ENCODE measurements at places on chromosomes 11 and 22.
A peak's percentile ranks its signal among the peaks of the same experiment; 100 is the strongest.

GRCh38 chr11:72217841-72218240 is 1.2 kb downstream of the FOLR2 start:
- no peak for DNase-seq

DNA sequence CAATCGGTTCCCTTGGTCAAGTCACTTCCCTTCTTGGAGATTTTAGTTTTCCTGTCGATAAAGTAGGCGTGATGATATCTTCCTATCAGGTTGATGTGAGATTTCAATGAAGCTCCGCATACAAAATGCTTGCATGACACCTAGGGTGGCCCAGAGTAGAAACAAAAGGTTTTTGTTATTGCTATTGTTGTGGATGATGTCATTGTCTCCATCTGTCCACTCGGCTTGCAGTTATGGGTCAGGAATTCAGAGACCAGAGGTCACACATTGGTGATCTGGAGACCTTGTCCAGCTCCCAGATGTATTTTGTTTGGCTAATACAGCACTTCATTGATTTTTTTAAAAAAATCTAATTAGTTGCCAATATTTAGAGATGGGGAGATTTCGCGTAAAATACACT is 382.1 kb downstream of the MN1 start:
- DNase-seq = no peak

DNA sequence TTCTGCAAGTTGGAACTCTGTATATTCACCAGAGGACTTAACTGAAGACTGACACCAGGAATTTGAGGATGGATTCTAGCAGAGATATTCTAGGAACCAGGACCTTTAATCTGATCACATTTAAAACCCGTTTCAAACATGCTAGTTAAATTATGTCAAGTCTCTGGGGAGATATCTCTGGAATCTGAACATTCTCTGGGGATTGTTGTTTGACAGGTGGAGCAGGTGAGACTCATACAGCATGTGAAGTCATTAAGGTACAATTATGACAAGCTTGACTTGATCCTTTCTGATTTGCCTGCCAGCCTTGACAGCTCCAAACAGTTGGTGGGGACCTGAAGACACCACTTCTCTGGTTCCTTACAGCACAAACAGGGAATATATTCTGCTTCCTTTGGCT is 100.3 kb downstream of the FAT3 start:
- no peak for DNase-seq

DNA sequence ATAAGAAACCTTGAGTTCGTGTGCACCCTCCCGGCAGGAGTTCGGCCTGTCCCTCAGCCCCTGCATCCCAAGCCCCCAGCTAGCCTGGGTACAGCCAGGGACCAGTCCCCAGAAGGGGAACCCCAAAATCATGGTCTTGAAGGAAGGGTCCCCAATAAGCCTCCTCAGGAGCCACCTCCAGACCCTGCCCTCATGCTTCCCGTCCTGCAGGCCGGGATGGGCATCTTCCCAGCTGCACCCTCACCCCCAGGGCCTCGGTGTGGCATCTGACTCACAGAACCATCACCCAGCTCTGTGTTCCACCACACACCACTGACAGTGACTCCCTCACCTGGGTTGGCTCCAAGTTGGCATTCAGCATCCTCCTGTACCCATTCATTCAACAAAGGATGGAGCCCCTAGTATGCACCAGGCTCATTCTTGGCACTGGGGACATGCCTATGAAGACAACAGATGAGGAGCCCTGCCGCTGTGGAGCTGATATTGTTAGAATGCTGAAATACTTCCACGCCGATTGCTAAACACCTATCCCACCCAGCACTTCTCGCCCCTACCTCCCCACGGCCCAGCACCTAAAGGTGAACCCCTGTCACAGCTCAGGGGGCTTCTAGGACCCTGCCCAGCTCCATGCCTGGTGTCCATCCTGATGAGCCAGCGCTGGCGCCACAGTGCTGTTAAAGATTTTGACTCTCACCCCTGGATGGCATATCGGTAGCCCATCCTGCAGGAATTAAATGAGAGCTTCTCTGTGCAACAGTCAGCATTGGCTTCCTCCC is 77.8 kb downstream of the BUD13 start:
- DNase-seq = no peak

DNA sequence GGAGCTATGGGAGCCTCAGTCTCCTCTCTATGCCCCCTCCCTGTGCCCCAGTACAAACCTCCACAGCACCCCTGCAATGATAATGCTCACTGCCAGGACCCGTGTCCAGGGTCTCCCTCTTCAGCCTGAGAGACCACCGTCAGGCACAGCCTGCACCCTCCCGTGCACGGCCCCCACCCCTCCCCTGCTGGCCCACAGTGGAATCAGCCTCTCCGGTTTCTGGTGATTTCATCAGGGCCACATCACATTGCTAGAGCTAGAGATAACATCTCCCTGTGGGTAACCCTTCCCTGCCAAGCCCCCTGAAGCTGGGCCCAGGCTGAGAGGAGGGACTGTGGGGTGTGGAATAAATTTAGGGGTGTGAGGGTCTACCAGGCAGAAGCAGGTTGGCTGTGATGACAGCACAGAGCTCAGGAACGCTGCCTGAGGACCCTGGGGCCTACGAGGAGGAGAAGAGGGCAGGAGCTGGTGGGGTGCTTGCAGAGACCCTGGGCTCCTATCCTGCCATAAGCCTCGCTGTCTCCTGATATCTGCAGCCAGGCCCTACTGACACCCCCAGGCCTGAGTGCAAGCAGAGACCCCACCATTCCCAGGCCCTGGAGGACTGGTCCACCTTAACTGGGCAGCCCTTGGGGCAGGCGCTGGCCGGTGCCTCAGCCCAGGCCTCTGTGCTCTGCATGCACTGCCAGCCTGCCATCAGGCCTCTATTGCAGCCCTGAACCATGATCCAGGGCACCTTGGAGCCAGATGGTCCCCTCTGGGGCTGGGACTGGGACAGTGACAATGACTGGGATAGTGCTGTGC is at the start of gene KLHDC7B:
TSS of gene KLHDC7B (plus strand) at position 378 of the 804 bp plus-strand sequence. CDS start at position 723, 345 bp downstream.
- no peak for DNase-seq

DNA sequence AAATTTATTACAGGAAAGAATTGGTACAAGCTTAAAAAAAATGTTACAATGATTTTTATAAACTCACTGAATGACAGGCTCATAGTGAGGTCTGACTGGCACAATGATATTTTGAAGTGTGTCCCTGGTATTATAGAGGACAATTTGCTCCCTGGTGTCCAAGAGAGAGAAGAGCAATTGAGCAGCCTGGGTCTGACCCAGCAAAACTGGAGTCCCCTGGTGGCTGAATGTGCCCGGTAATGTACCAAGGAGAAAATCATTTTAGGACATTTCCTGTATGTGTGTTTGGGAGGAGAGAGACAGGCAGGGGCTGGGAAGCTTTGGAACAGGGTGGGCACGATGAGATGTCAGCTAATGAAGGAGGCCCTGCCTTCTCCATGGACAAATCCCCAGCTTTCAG is 125.3 kb downstream of the APOL5 start:
- peak; percentile 50 for DNase-seq

DNA sequence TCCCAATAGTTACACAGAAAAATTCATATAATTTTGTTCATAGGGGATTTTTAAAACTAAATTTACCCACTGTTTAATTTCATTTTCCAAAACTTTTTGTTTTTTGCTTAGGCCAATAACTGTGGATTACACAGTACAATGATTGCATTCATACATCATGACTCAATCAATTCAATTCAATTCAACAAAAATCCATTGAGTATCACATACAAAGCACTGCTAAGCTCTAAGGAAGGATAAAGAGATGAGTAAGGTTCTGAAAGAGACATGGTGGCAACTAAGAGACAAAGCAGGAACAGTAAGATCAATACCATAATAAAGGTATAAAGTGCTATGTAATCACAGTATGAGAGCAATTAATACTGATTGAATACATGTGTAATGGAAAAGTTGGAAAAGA is 9.4 kb upstream of the LAYN start:
- no peak for DNase-seq

DNA sequence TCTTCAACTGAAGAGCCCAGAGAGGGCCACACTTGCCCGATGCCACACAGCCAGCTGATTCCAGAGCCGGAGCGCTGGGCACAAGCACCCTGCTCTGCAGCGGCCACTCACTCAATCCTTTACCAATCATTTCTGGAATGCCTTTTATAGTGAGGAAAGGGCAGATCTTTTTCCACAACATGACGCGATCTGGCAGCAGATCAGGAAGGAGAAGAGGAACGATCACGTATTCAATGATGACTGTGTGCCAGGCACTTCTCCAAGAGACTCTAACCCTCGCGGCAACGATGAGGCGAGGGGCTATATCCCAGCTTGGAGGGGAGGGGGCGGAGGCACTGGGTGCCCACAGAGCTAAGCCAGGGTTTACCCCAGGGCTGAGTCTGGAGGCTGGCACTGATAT is 56.3 kb upstream of the TCF20 start:
- no peak for DNase-seq

- DNase-seq = no peak
These were observed 6.4 kb downstream of the BIRC3 start for GRCh38 chr11:102323542-102324251.

DNA sequence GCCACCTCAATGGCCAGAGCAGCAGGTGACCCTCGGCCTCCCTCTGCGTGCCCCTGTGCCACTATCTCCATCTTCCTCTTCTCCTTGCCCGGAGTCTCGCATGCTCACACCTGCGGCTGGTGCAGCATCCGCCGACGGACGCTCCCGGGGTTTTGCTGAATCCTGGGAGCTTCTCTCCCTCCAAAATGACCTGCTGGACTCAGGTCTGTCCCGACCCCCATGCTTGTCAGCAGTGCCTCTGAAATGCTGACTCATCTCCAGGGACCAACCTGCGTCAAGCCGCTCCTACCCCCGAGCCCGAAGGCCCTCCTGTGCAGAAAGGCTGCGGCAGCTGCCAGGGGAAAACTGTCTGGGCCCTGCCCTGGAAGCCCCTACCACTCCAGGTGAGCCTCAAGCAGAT is 58.4 kb downstream of the CELSR1 start:
- no peak for DNase-seq

- no peak for DNase-seq
These were observed 4.6 kb upstream of the ACRV1 start for GRCh38 chr11:125685228-125685627.

DNA sequence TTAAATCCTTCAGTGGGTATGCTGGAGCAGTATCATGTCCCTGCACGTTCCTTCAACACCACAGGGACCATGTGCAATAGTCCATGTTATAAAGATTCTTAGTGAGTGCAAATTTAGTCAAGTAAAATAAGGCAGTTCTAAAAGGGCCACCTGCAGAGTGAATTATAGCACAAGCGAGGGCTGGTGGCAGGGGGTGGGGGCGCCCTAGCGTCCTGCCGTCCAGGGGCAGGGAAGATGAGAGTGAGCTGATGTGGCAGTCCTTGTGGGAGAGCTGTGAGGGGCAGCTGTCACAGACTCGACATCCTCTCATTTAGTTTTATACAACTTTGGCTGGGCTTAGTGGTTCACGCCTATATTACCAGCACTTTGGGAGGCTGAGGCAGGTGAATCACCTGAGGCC is 29.1 kb downstream of the FAM118A start:
- DNase-seq = no peak

GRCh38 chr22:45425531-45426265 is 12.2 kb downstream of the RIBC2 start:
- DNase-seq = no peak

DNA sequence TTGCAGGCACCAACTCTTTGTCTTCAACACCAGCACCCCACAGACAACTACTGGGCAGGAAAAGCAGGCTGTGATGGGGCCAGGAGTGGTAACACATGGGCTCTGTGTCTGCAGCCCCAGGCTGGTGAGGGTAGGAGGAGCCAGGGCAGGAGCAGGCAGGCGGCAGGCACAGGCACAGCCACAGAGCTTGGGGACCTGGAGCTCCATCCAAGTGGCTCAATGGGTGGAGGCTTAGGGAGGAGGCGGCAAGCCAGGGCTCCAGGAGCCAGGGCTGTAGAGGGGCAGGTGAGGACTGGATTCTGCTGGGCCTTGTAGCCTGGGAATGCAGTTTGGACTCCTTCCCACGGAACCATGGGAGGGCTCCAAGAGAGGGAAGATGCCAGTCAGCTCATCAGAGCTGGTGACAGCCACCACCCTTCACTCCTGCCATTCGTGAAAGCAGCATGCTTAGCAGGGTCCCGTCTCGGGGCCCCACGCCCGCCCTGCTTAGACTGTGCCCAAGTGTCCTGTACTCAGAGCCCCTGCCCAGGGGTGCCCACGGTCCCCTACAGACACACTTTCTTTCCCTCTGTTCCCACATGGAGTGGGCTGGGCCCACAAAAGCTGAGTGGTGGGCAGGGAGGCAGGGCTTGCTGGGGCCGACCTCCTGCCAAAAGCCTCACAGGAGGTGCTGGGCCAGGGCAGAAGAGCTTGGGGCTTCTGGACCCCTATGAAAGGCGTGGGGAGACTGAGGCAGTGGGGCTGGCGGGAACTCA is 12.4 kb downstream of the TTC38 start:
- DNase-seq = no peak

DNA sequence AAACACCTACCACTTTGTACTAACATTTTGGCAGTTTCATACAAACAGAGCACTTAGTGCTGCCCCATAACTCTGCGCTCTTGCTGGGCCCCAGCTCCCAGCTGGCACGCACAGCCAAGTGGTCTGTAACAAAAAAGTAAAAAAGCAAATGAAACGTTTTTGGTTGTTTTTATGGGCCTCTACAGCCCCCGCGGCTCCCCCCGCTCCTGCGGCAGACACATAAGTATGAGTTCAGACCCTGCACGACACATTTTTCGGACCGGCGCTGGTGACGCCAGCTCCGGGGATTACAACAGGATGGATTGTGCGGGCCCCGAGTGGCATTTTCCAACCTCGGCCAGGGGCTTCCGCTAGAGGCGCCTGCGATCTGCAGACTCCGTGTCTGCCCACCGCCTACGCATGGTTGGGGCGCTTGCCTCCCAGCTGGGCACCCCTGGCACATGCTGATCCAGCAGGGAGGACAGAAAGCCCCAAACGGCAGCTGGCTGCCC is 418.2 kb downstream of the SOX6 start:
- DNase-seq = no peak

DNA sequence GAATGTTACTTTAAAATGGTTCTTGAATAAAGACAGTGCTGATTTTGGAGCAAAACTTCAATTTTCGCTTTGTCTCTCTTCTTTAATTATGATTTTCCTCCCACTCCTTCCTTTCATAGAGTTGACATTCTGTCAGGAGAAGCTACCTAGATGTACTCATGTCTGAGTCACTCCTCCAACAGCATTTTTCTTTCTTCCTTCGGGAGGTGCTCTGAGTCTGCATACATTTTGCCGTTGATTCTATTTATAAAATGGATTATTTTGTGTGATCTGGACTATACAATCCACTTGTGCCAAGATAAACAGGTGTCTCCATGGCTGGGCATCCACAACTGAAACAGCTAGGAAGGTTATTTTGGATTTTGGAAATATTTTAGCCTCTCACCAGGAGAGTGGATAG is 588.3 kb upstream of the ANO5 start:
- no peak for DNase-seq

GRCh38 chr22:32691101-32691500 is 110.4 kb upstream of the TIMP3 start:
- no peak for DNase-seq

- DNase-seq = no peak
These were observed 90.6 kb downstream of the SYN3 start for GRCh38 chr22:32967386-32968101.

All from SHP77 treated with DMSO at 0.1 percent for 48 hours (cell line).